ENCODE measurements at places on chromosomes 13 and 19. TPM values are rescaled to one million over a fixed set of nuclear protein-coding genes. Genes with fewer than 3 reads are reported as not detected.

SHISA7 gene
- not detected for total RNA-seq

GRCh38 chr19:580274-580835 is 8.0 kb downstream of the BSG start:
- no peak for DNase-seq
- H3K4me1 ChIP-seq: peaks cover 7% of the 10 kb centered on the region
- H3K4me3 ChIP-seq: no peak overlapping the region
- no peak overlapping the region for H3K27ac ChIP-seq

OLFM2 gene
- not detected for total RNA-seq

ZNF813 gene
- total RNA-seq: 10.7 TPM

GRCh38 chr19:47581605-47582319 is 8.8 kb upstream of the ZNF541 start:
- H3K27ac ChIP-seq: no peak overlapping the region
- H3K4me3 ChIP-seq: no peak overlapping the region
- H3K27me3 ChIP-seq: peaks cover 38% of the 10 kb centered on the region
- DNase-seq: no peak
- H3K4me1 ChIP-seq: peaks cover 20% of the 10 kb centered on the region

CEACAM1 gene
- 9.4 TPM for total RNA-seq

- no peaks in the 10 kb centered on the region for H3K4me1 ChIP-seq
- H3K36me3 ChIP-seq: peaks cover 93% of the 10 kb centered on the region
- no peak overlapping the region for H3K27ac ChIP-seq
- no peaks in the 10 kb centered on the region for H3K27me3 ChIP-seq
- H3K4me3 ChIP-seq: no peak overlapping the region
- no peak for DNase-seq
These were observed 42.2 kb upstream of the TEX29 start for GRCh38 chr13:111278258-111278657.

GRCh38 chr13:41139296-41139966 is 6.8 kb upstream of the KBTBD6 start:
- H3K4me1 ChIP-seq: peaks cover 4% of the 10 kb centered on the region
- DNase-seq: no peak
- no peaks in the 10 kb centered on the region for H3K36me3 ChIP-seq
- no peak overlapping the region for H3K27ac ChIP-seq

GRCh38 chr13:49567491-49567890 is 17.9 kb downstream of the RCBTB1 start:
- peaks cover 41% of the 10 kb centered on the region for H3K36me3 ChIP-seq
- H3K4me3 ChIP-seq: no peak overlapping the region
- H3K27ac ChIP-seq: no peak overlapping the region
- no peak for DNase-seq
- peaks cover 20% of the 10 kb centered on the region for H3K4me1 ChIP-seq
- no peaks in the 10 kb centered on the region for H3K27me3 ChIP-seq

- DNase-seq: no peak
- peaks cover 12% of the 10 kb centered on the region for H3K4me1 ChIP-seq
- H3K27me3 ChIP-seq: peaks cover 17% of the 10 kb centered on the region
- no peak overlapping the region for H3K27ac ChIP-seq
These were observed 8.4 kb downstream of the PALM3 start for GRCh38 chr19:14053500-14053899.

DNA sequence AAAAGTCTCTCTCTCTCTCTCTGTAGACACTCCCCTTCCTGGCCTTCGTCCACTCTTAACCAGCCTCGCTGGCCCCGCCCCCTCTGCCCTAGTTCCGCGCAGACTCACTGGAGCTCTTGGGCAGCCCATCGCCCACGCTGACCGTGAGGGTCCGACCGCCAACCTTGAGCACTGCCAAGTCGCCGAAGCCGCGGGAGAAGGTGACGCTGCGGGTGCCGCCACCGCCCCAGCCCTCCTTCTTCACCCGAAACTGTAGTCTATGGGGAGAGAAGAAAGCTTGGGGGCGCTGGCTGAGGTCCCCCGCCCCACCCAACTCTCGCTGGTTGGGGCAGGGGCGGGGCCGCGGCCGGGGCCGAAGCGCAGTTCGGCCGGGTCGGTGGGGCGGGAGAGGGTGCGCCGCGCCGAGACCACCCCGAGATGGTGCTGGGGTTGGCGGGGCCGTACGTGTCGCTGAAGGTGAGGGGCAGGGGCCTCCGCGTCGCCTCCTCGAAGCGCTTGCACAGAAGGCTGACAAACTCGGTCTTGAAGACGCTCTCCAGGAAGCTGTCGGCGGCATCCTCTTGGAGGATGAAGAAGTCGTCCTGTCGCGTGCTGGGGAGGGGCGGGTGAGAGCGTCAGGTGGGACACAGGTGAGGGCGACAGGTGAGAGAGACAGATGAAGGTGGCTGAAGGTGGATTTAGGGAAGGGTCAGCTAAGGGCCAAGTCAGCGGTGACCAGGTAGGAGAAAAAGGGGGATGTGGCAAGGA is 12.6 kb upstream of the ZNF414 start:
- no peaks in the 10 kb centered on the region for H3K27me3 ChIP-seq
- DNase-seq: peak; percentile 43
- H3K36me3 ChIP-seq: peaks cover 44% of the 10 kb centered on the region
- H3K4me1 ChIP-seq: no peaks in the 10 kb centered on the region
- peak overlapping the region; percentile 9 for H3K4me3 ChIP-seq

FAAP24 gene
- total RNA-seq: 3.7 TPM

- no peak overlapping the region for H3K27ac ChIP-seq
- DNase-seq: no peak
- no peak overlapping the region for H3K4me3 ChIP-seq
- no peaks in the 10 kb centered on the region for H3K36me3 ChIP-seq
- H3K27me3 ChIP-seq: no peaks in the 10 kb centered on the region
These were observed 401.1 kb upstream of the SPRY2 start for GRCh38 chr13:80742033-80742432.

DNA sequence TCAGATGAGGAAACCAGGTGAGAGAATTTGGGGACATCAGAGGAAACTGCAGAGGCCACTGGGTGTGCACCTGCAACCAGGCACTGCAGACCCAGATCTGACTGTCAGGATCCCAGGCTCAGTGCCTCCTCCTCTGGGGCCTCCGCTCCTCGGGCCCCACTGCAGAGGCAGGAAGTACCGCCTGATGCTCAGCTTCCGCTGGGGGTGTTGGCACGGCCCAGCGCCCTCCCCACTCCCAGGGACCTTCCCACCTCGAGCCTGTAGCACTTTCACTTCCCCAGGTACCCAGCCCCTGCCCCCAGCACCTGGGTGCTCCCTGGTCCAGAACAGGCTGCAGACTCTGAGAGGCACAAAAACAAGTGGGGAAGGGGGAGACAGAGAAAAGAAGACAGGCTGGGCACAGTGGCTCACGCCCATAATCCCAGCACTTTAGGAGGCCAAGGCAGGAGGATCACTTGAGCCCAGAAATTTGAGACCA is 1.4 kb upstream of the CD37 start:
- peak overlapping the region; percentile 100 for H3K4me3 ChIP-seq
- H3K27ac ChIP-seq: peak overlapping the region; percentile 100
- peaks cover 74% of the 10 kb centered on the region for H3K36me3 ChIP-seq
- H3K27me3 ChIP-seq: no peaks in the 10 kb centered on the region

APOC1 gene
- 1.2 TPM for total RNA-seq

- H3K27me3 ChIP-seq: no peaks in the 10 kb centered on the region
- no peaks in the 10 kb centered on the region for H3K4me1 ChIP-seq
- no peaks in the 10 kb centered on the region for H3K36me3 ChIP-seq
- H3K4me3 ChIP-seq: no peak overlapping the region
- H3K27ac ChIP-seq: no peak overlapping the region
- DNase-seq: no peak
These were observed 186.7 kb upstream of the IPO5 start for GRCh38 chr13:97766749-97767148.

DNA sequence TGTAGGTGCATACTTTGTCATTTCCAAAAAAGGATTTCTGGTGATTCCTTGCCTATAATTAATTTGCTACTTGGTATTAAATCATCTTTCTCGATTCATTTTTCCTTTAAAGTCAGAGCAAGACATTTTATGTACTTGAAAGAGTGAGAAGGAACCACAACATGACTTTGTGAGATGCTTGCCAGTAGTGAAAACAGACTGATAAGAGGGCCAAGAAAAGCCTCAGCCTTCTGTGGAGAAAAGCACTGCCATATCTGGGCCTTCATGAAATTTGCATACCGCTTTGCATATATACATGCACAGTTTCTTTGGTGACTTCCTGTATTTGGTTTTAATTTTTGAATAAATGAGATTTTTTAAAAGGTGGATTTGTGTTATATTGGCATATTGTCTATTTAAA is 128.4 kb downstream of the CDK8 start:
- H3K4me1 ChIP-seq: no peaks in the 10 kb centered on the region
- DNase-seq: no peak
- peaks cover 21% of the 10 kb centered on the region for H3K36me3 ChIP-seq
- H3K4me3 ChIP-seq: no peak overlapping the region

DNA sequence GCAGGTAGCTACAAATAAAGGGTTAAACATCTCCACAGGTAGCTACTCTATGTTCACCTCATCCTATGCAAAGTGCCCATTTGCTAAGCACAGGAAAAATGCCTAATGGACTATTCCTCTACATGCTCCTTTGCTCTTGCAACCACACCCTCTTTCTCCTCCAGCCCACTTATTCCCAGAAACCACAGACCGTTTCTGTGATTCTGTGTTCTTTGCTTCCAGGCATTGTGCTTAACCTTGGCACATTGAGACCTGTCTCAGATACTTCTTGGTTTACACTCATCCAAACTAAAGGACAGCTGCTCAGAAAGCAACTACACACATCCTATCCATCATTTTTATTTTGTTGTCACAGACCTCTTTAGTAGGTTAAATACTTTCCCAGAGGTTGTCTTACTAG is 785.0 kb upstream of the MIR17HG start:
- H3K36me3 ChIP-seq: no peaks in the 10 kb centered on the region
- H3K27ac ChIP-seq: no peak overlapping the region
- no peak for DNase-seq
- no peak overlapping the region for H3K4me3 ChIP-seq

DNA sequence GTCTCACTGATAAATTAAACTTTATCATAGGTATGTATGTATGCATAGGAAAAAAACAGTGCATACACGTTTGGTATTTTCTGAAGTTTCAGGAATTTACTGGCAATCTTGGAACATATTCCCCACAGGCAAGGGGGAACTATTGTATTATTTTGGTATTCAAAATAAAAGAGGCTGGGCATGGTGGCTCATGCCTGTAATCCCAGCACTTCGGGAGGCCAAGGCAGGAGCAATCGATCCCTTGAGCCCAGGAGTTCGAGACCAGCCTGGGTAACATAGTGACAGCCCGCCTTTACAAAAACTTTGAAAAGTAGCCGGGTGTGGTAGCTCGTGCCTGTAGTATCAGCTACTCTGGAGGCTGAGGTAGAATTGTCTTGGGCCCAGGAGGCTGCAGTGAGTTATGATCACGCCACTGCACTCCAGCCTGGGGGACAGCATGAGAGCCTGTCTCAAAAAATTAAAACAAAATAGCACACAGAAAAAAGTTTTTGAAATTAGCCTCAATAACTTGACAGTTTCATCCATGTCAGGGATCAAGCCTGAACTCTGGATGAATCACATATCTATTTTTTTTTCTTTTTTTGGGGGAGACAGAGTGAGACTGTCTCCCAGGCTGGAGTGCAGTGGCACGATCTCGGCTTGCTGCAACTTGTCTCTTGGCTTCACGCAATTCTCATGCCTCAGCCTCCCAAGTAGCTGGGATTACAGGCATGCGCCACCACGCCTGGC is 29.1 kb upstream of the HOMER3 start:
- no peaks in the 10 kb centered on the region for H3K36me3 ChIP-seq
- peaks cover 15% of the 10 kb centered on the region for H3K27me3 ChIP-seq
- H3K27ac ChIP-seq: no peak overlapping the region
- H3K4me3 ChIP-seq: no peak overlapping the region

- no peaks in the 10 kb centered on the region for H3K27me3 ChIP-seq
- H3K36me3 ChIP-seq: no peaks in the 10 kb centered on the region
- H3K4me1 ChIP-seq: no peaks in the 10 kb centered on the region
- no peak overlapping the region for H3K4me3 ChIP-seq
- no peak overlapping the region for H3K27ac ChIP-seq
These were observed 12.6 kb downstream of the PCDH17 start for GRCh38 chr13:57644106-57644505.

- H3K27ac ChIP-seq: no peak overlapping the region
- no peaks in the 10 kb centered on the region for H3K27me3 ChIP-seq
- H3K36me3 ChIP-seq: no peaks in the 10 kb centered on the region
- no peak overlapping the region for H3K4me3 ChIP-seq
- H3K4me1 ChIP-seq: no peaks in the 10 kb centered on the region
These were observed 10.5 kb downstream of the WIZ start for GRCh38 chr19:15439078-15439799.

DNA sequence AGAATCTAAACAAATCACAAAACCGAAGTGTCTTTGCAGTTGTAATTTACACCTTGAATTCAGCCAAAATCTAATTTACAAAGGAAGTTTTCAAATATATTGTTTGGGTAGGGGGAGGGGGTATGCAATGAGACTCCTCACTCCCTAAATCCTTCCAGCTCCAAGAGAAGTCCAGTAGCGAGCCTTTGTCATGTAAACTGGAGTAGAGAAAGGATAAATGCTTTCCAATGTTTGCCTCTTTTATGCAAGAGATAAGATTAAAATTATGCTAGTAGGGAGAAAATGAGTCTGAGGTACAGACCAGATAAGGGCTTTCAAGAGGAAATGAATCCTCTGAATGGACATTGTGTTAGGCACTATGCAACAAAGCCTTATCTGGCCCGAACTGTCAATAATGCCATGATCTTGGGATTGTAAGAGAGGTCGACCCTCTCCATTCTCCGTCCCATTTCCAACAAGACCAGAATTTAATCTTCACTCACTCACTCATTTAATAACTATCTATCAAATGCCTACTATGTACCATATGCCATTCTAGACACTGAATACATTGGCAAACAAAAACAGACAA is 199.2 kb downstream of the LACC1 start:
- H3K4me1 ChIP-seq: no peaks in the 10 kb centered on the region
- H3K4me3 ChIP-seq: no peak overlapping the region
- no peak overlapping the region for H3K27ac ChIP-seq
- no peaks in the 10 kb centered on the region for H3K36me3 ChIP-seq
- no peak for DNase-seq

DNA sequence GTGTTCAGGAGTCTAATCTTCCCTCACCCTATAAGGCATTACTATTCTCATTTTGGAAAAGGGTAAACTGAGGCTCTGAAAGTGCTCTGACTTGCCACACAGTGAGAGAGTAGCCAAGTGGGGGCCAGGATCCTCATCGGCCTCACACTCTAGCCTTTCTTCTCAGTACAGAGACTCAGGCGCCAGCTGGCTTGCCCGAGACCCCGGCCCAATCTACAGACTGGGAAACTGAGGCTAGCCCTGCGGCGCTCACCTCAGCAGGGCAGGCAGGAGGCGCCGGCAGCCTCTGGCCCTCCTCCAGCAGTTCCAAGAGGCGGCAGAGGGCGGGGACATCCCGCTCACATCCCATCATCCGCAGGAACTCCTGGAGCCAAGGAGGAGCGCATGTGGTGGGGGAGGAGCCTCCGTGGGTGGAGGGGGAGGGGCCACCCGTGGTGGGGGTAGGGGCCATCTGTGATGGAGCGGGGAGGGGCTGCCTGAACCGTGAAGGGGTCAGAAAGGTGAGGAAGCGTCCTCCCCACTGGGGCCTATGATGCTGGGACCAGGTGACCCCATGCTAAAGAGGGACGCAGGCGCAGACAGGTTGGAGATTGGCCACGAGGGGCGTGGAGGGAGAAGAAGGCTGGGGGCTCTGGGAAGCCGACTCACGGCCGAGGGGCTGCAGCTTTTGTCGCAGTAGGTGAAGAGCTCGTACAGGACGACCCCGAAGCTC is 8.7 kb upstream of the INSL3 start:
- no peak overlapping the region for H3K4me3 ChIP-seq
- no peak overlapping the region for H3K27ac ChIP-seq
- no peaks in the 10 kb centered on the region for H3K4me1 ChIP-seq

Measured in activated B cell treated with CpG ODN at 0.5 μM for 24 hours (primary cell).